ENCODE measurements at places on chromosomes 13 and 19. TPM values are rescaled to one million over a fixed set of nuclear protein-coding genes. Genes with fewer than 3 reads are reported as not detected.
A peak's percentile ranks its signal among the peaks of the same experiment; 100 is the strongest.

DNA sequence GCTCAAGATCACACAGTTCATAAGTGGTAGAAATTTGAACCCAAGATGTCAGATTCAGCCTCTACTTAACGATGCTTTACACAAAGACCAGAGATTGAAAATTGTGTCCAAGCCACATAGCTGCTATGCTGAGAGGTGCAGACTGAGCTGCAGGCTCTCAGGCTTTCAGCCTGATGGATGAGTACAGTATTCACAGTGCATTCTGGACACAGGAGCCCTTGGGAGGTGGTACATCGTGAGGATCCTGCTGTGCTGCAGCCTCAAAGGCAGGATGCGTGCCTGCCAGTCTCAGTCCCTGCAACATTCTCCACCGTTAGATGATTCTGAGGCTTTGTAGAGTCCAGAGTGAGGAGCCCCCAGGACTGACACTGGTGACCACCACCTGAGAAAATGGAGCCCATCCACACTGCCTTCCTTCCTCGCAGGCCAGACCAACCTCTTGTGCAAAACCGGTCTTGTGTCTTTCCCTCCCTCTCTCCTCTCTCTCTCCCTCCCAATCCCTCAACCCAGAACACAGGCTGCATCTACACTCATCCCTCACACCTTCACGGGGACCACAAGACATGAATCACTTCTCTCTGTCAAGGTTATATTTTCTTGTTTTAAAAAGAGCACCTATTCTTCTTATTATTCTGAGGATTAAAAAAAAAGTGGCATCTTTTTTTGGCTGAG, 203.4 kb upstream of the ZNF507 start:
- no peaks in the 10 kb centered on the region for H3K4me1 ChIP-seq
- DNase-seq, result no peak
- no peak overlapping the region for H3K4me3 ChIP-seq
- H3K27ac ChIP-seq, result no peak overlapping the region

DNA sequence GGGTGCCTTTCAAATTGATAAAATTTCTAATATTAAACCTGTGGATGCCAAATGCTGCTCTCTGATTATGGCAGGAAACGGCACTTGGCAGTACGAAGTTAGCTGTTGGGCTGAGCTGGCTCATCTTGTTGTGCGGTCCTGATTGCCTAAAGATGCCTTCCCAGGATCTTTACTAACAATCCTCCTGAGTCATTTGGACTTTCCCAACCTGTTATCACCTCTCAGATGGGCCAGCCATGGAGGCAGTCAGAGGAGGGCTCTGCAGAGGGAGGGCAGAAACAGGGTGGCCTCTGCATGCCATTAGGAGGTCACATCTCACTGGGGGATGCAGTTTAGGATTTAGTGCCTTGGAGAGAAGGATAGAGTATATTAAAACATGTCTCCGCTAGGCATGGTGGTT, 27.3 kb downstream of the ALOX5AP start:
- H3K36me3 ChIP-seq, result peaks cover 17% of the 10 kb centered on the region
- H3K4me3 ChIP-seq, result no peak overlapping the region
- H3K4me1 ChIP-seq, result no peaks in the 10 kb centered on the region
- H3K27me3 ChIP-seq, result no peaks in the 10 kb centered on the region

- H3K36me3 ChIP-seq, result no peaks in the 10 kb centered on the region
- peaks cover 20% of the 10 kb centered on the region for H3K4me1 ChIP-seq
- peak overlapping the region; percentile 27 for H3K4me3 ChIP-seq
- DNase-seq, result no peak
These were observed 31.2 kb upstream of the KLF2 start for GRCh38 chr19:16293118-16294091.

- DNase-seq, result no peak
- H3K4me1 ChIP-seq, result no peaks in the 10 kb centered on the region
- no peaks in the 10 kb centered on the region for H3K27me3 ChIP-seq
- no peak overlapping the region for H3K27ac ChIP-seq
- no peak overlapping the region for H3K4me3 ChIP-seq
These were observed 86.5 kb downstream of the TNFSF11 start for GRCh38 chr13:42660333-42660965.

GRCh38 chr13:67200183-67200582, 30.0 kb downstream of the PCDH9 start:
- H3K27ac ChIP-seq, result no peak overlapping the region
- no peaks in the 10 kb centered on the region for H3K36me3 ChIP-seq
- H3K4me3 ChIP-seq, result no peak overlapping the region

GRCh38 chr19:40576151-40576584, 505 bp upstream of the SHKBP1 start:
- H3K4me1 ChIP-seq, result peaks cover 11% of the 10 kb centered on the region
- H3K4me3 ChIP-seq, result peak overlapping the region; percentile 71
- peaks cover 20% of the 10 kb centered on the region for H3K36me3 ChIP-seq
- H3K27me3 ChIP-seq, result no peaks in the 10 kb centered on the region

DNA sequence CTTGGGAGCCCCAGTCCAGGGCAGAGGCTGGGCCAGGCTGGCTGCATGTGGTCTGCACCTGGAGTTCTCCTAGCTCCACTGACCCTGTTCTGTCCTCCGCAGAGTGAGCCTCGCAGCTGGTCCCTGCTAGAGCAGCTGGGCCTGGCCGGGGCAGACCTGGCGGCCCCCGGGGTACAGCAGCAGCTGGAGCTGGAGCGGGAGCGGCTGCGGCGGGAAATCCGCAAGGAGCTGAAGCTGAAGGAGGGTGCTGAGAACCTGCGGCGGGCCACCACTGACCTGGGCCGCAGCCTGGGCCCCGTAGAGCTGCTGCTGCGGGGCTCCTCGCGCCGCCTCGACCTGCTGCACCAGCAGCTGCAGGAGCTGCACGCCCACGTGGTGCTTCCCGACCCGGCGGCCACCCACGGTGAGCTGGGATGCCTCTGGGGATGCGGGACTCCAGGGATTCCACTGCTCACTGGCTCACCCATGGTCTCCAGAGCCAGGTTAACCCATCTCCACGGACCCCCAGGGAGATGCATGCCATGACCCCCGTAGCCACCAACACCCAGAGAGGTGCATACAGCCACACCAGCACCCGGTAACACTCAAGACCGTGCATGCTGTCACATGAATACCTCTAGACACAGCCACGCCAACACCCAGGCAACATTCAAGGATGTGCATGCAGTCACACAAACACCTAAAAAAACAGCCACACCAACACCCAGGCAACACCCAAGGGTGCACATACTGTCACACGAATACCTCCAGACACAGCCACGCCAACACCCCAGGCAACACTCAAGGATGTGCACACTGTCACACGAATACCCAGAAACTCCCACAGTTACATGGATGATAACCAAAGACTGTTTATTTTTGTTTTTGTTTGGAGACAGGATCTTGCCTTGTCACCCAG, 8.2 kb downstream of the PKN1 start:
- H3K4me3 ChIP-seq, result peak overlapping the region; percentile 57
- H3K27me3 ChIP-seq, result no peaks in the 10 kb centered on the region
- DNase-seq, result no peak

The SNRNP70 gene
- 203 TPM for total RNA-seq

The ZNF559 gene
- total RNA-seq, result 20.2 TPM
